NCI-H2171 (cell line): ENCODE measurements at places on chromosomes 2 and 18.

GRCh38 chr18:48609820-48610815, 71.3 kb downstream of the CTIF start:
- no peak for DNase-seq

DNA sequence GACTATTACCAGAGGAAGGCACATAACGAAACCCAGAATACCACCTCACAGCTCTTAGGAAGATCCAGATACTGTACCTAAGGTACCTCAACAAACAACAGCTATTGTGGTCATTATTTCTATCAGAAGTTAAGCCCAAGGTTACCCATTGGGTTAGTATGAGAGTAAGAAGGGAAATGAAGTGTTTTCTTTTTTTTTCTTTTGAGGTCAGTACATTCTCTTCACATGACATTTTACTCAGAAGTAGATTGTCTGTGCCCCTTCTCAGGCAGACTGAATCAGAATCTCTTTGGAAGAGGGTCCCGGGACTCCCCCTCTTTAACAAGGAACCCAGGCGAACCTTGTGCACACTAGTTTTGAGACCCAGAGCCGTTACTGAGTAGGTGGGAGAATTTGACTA, 233.7 kb upstream of the CXCR4 start:
- DNase-seq = no peak

GRCh38 chr2:208570851-208571763, 164.5 kb downstream of the PTH2R start:
- no peak for DNase-seq

- no peak for DNase-seq
These were observed 45.2 kb upstream of the SPRED2 start for GRCh38 chr2:65477590-65477989.

DNA sequence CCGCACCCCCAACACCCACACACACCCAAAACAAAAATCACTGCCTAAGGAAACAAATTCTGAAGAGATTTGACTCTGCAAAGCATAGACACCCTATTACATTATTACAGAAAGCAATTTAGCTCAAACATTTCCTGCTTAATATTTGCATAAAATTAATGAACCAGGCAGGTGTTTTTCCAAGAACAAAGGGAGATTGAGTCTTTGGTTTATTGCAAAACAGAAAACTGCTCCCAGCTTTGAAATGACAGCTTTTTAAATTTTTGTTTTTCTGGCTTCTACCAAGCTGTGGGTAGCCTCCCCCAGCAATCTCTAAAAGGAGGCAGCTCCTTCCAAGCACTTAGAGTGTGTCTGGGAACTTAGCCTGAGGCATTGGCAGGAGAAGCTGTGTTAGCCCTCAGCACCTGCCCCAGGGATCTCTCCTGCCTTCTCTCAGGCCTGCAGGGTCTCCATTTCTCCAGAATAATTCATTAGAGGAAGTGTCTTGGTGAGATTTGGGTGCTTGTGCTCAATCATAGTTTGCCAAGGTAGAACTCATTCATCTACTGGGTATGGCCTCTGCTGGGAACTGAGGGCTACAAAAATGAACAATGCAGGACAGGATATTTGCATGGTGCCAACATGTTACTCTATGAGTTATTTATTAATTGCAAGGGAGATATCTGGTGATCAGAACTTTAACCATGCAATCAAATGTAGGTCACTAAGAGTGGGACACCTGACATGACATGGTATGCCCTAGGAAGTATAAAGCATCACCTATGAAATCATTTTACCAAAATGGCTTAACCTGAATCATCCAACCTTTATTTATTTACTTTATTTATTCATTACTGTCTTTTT, 58.7 kb downstream of the B3GNT2 start:
- DNase-seq = no peak

GRCh38 chr2:97994476-97994875, 1.3 kb downstream of the TMEM131 start:
- DNase-seq = no peak

- no peak for DNase-seq
These were observed 208.2 kb downstream of the SLC8A1 start for GRCh38 chr2:40243581-40244187.

- DNase-seq = no peak
These were observed 1106.6 kb upstream of the FAM98A start for GRCh38 chr2:34705551-34706247.

- DNase-seq = no peak
These were observed 47.3 kb downstream of the SOCS6 start for GRCh38 chr18:70335892-70336726.

- no peak for DNase-seq
These were observed 119.5 kb upstream of the ZBTB14 start for GRCh38 chr18:5415031-5415430.

DNA sequence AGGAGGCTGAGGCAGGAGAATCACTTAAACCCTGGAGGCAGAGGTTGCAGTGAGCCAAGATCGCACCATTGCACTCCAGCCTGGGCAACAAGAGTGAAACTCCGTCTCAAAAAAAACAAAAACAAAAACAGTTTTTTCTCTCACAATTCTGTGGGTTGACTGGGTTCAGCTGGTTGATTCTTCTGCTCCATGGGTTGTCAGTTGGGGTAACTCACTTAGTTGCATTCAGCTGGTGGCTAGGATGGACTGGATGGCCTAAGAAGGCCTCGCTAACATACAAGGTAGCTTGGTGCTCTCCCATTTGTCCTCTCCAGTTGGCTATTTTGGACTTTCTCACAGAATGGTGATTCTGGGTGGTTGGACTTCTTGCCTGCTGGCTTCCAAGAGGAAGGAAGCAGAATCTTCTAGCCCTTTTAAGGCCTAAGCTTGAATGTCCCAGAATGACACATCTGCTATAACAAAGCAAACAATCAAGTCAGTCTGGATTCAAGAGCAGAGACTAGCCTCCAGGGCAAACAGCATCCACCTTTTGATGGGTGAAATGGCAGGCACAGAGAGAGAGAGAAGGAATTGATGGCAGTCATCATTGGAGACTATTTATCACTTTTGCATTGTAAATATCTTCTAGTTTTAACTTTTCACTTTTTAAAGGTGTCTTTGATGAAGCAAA, 17.9 kb downstream of the LAMA3 start:
- no peak for DNase-seq

- DNase-seq = no peak
These were observed 80.6 kb downstream of the OTX1 start for GRCh38 chr2:63131196-63131595.

GRCh38 chr18:54991981-54992380, 32.7 kb upstream of the CCDC68 start:
- DNase-seq = no peak

GRCh38 chr2:62904344-62904743, 146.3 kb upstream of the OTX1 start:
- DNase-seq = no peak

GRCh38 chr2:1400943-1401735, 12.1 kb upstream of the TPO start:
- DNase-seq = no peak

- no peak for DNase-seq
These were observed 147.5 kb downstream of the METTL4 start for GRCh38 chr18:2423761-2424160.

DNA sequence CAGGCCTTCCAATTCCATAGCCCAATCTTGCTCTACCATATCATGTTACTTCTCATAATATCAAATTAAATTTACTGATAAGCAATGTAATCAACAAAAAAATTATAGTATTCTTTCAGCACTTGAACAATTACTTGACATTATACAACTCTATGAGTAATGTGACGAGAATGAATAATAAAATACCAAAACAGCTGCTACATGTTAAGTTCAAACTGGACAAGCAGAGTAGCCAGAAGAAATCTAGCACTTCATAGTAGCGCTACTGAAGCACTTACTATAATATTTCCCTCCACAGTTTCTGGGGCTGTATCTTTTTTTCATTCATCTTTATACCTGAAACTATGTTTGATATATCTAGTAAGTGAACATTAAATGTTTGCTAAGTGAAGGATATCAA, 14.9 kb downstream of the PPP3R1 start:
- no peak for DNase-seq

GRCh38 chr2:208584378-208584985, 177.9 kb downstream of the PTH2R start:
- no peak for DNase-seq

GRCh38 chr2:112301973-112302372, 26.6 kb downstream of the ZC3H6 start:
- no peak for DNase-seq

DNA sequence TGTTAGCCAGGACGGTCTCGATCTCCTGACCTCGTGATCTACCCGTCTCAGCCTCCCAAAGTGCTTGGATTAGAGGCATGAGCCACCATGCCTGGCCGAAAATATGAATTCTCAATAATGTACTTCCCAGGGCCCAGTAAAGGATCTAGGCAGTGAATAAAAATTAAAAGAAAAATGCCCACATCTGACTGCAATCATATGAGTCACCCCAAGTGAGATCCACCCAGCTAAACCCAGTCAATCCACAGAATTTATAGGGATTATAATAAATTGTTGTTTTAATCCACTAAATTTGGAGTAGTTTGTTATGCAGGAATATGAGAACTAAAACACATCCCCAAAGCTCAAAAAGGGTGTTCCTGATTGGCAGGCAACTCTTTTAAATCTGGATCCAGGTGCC, 93.5 kb upstream of the STK39 start:
- no peak for DNase-seq

DNA sequence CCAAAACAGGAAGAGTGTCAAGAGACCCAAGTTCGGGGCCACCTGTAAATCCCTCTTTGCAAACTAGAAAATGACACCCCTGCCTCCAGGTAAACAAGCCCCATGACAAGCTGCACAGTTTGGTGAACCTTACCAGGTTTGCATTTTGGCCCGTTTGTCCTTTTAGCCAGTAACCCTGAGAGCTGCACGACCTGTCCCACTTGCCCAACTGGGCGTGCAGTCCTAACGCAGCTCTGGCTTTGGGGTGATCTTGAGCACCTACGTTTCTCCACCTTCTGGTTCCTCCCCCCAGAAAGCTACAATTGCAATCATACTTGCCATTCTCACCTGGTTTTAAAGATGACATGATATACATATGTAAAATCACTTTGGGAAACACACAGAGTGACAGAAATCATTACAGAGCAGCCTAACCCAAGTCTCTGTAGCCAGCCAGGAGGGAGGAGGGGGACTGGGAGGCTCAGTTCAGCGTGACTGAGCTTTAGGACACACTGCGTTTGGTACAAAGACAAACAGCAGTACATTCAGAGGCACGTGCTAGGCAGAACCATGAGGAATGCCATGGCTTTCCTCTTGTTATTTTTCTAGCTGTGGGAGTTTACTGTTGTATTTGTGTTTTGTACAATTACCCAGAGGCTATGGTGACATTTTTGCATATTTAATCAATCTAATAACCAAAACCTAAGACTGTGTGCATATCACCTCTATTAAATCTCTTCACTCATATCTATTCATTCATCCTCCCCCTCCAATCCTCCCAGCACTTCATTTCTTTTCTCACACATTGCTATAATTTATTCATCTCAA, 304.0 kb downstream of the IRS1 start:
- no peak for DNase-seq

- DNase-seq = no peak
These were observed 37.5 kb upstream of the STK17B start for GRCh38 chr2:196208915-196209314.

GRCh38 chr2:143577489-143577888, 448.3 kb downstream of the ARHGAP15 start:
- DNase-seq = no peak

DNA sequence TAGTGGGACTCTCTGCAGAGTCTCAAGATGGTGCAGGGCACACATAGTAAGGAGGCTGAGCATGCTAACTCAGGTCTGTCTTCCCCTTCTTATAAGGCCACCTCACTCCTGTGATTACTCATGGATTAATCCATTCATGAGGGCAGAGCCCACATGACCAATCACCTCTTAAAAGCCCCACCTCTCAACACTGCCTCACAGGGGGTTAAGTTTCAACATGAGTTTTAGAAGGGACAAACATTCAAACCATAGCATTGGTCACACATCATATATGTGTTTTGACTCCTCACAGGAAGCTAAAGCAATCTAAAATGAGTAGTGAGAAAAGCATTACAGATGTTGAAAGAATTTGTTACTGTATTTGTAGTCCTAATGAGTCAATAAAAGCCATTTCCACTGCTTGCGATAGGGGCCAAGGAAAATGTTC, 57.5 kb downstream of the DTNA start:
- DNase-seq = no peak

- no peak for DNase-seq
These were observed 226.0 kb upstream of the PXDN start for GRCh38 chr2:1970341-1970740.

DNA sequence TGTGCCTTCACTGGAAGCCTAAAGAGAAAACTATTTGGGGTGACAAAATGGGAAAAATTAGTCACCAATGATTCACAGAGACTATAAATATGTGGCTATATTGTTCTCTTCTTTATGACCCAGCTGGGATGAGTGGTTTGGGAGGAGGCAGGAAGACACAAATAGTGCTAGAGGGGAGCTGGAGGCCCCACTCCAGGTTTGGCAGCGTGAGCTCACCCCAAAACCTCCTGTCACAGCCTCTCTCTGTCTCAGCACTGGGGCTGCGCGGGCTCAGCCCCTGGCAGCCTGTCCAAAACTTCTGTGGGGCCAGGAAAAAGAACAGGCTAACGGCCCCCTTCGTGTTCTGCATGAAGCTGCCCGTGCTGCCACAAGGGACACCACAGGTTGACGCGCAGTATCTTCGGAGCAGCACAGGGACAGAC, 73.2 kb upstream of the LCLAT1 start:
- no peak for DNase-seq

DNA sequence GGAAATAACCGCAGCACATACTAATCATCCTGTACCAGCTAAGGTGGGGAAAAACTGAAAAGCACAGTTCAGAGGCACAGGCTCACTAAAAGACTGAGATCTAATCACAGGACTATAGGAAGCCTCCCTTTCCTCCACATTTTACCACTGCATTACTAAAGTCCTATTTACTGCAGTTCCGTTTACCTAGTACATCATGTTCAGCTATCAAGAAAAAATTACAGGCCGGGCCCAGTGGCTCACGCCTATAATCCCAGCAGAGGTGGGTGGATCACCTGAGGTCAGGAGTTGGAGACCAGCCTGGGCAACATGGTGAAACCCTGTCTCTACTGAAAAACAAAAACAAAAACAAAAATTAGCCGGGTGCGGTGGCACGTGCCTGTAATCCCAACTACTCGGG, 11.0 kb upstream of the NBEAL1 start:
- no peak for DNase-seq

DNA sequence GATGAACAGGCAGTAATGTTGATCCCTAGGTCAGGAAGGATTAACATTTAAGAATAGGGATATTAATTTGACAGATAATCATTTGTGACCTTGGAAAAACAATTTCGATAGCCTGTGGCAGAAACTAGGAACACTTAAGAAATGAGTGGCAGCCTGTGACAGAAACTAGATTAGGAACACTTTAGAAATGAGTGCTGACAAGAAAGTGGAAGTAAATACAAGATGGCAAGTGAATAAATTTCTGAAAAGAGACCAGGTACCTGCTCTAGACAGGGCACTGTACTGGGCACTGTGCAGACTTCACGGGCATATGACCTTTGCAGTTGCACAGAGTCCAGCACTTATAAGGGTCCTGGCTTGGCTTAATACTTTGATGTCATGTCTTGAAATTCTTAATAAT, 5.5 kb upstream of the HNRNPA3 start:
- no peak for DNase-seq

GRCh38 chr2:67719351-67719750, 322.2 kb downstream of the ETAA1 start:
- no peak for DNase-seq
